ENCODE measurements at places on chromosomes 7 and 10.
A peak's percentile ranks its signal among the peaks of the same experiment; 100 is the strongest.

DNA sequence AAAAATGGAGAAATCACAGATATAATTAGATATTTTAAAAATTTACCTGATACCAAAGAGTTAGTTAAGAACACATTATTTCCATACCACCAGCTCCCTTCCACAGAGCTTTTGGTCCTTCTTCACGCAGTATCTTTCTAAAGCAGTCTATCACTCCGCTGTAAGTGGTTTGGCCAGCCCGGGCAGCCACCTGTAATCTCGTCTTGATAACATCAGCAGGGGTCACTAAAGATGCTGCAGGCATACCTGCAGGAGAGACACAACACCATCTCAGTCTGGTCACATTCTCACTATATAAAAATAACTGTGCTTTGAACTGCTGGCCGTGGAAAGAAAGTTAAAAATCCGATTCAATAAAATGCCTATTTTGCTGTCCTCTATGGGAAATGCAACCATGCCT, 200.1 kb downstream of the SLC25A13 start:
- no peak for DNase-seq

- DNase-seq, result no peak
These were observed 590.9 kb downstream of the LRMDA start for GRCh38 chr10:76022366-76022765.

DNA sequence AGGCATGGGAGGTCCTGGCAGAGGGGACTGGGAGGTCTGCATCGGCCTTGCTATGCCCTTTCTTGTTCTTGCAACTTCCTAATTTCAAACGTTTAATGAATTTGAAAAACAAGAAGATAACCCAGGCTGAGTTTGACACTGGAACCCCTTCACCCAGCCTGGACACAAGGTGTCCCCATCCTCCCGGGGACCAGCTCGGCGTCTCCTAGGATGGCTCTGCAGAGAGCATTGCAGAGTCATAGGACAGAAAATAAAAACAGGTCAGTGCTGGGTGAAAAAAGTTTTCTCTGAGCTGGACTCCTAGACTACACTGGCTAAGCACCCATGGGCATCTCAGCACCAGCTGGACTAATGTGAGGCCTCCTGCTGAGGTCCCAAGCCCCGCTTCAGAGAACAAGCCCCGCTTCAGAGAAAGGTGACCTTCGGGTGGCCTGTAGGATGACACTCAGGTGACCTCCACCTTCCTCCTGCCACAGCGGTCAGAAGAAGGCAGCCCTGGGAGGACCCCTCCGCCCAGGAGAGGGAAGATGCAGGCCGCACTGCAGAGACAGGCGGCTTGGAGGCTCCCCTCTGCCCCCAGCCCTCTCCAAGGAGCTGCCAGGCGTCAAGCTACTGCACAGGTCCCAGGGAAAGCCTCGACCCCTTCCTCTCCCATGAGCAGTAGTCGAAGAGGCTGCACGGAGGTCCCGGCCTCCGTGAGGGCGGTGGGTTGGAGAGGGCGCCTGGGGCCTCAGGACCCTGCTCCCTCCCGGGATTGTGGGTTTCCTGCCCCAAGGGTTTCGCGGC, 9.3 kb upstream of the UNCX start:
- DNase-seq, result no peak

DNA sequence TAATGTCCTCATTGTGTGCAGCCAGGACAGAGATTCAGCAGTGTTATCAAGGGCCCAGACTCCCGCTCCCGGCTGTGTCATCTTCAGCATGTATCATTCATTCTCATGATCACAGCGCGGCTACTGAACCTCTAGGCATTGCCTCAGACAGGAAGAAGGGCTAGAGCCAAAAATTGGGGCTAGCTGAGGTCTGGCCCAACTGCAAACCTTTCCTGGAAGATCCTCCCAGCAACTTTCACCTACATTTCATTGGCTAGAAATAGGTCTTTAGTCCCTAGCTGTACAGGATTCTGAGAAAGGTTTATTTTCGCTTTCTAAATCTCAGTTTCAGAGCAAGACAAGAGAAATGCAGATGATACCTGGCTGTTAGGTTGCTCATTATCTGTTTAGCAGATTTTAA, 81.9 kb downstream of the CREM start:
- no peak for DNase-seq

- DNase-seq, result peak; percentile 96
These were observed 71.7 kb upstream of the ADAM12 start for GRCh38 chr10:126459878-126460481.

GRCh38 chr10:110365356-110366143, 60.8 kb upstream of the SMNDC1 start:
- no peak for DNase-seq

- no peak for DNase-seq
These were observed 44.9 kb downstream of the POLR1F start for GRCh38 chr7:19663816-19664462.

GRCh38 chr7:42452356-42452755, 215.3 kb upstream of the GLI3 start:
- DNase-seq, result no peak

DNA sequence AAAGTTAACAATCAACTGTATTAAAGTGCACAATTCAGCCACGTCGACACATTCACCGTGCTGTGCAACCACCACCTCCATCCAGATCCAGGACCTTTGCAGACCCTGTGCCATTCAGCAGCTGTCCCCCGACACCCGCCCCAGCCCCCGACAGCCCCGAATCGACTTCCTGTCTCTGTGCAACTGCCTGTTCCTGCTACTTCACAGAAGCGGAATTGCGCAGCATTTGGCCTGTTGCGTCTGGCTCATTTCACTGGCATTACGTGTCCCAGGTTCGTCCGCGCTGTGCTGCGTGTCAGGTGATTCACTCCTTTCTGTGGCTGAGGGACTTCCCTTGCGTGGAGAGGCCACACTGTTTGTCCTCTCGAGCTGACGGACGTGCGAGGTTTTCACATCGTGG, 33.2 kb upstream of the DNAAF5 start:
- DNase-seq, result no peak

- no peak for DNase-seq
These were observed 10.7 kb downstream of the NDST2 start for GRCh38 chr10:73800560-73801252.

- no peak for DNase-seq
These were observed 18.5 kb downstream of the SRI start for GRCh38 chr7:88201305-88201704.

GRCh38 chr10:16943295-16944285, 126.4 kb upstream of the RSU1 start:
- DNase-seq, result no peak

DNA sequence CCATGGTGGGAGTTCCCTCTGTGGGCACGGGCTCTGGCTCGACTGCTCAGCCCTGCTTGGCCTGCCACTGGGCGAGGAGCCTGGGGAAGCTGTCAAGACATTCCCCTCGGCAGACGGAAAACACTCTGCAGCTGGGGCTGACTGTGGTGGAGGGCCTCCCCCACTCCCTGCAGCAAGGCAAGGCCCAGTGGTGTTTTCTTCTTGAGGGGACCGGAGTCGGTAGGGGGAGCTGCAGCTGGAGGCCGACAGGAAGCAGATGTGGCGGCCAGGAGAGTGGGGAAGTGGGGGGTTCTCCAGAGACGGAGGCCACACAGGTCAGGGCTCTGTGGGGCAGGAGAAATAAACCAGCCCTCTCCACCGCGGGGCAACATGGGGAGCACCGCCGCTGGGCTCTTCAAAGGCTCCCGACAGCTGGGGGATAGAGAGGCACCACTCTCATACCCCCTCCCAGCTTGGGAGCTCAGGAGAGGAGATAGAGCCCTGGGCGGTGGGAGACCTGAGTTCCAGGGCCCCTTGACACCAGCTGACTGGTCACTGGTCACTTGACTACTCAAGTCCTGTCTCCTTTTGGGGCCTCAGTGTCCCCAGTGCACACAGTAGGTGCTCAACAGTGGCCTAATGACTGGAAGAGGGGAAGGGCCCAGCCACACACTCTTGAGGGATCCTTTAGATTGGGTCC, 43.4 kb downstream of the PPIF start:
- no peak for DNase-seq

- no peak for DNase-seq
These were observed 61.8 kb upstream of the SP4 start for GRCh38 chr7:21365866-21366624.

- DNase-seq, result no peak
These were observed 6.5 kb upstream of the CPED1 start for GRCh38 chr7:120981888-120982615.

DNA sequence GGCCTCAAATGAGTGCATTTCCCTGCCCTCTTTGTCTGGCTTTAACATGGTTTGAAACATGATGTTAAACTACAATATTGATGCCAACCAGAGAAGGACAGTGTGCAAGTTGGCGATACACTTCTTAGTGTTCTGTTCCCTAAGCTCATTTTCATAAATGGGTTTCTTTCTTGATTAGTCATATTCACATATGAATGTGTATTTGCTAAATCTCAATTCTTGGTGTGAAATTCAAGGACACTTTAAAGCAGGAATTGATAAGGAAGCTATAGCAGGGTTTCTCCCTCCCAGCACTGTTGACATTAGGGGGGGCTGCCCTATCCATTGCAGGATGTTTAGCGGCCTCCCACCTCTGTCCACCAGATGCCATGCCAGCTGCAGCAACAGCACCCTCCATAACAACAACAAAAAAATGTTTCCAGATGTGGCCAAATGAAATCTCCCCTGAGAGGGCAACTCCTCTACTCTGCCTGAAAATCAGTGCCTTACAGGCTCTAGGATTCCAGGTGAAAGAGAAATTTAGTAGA, 13.1 kb downstream of the CCNY start:
- no peak for DNase-seq

DNA sequence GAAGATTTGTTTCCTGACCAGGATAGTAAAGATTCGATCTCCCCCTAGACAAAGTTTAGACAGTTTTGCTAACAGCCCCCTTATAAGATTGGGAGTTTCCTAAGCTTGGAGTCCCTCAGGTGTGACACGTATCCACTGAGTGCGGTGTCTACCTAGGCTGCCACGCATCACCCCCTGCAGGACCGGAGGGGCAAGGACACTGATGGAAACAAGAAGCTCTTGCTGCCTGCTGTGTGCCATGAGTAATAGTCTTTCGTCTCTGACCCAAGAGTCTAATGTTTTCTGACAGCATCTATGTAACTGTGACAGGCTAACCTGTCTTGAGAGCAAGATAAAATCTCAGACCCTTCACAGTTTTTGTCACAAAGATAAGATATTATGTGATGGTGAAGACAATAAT, 173.5 kb downstream of the SEMA3E start:
- DNase-seq, result no peak

DNA sequence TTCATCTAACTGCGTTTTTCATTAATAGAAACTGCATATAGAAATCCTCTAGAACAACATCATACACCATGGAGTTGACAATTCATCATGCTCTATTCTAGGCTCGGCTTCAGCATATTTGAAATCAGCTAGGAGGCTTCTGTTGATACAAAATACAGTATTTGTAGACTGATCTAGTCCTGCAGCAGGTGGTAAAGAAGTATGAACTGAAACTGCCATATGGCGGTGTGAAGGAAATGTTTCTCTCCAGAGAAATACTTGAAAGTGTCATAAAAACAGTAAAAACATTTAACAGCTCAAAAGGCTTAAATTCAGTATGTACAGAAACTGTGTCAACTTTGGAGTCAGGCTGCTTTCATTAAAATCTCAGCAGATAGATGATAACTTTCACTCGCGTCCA, 32.0 kb upstream of the MYO3A start:
- no peak for DNase-seq

GRCh38 chr7:75038508-75038907, 35.1 kb downstream of the RCC1L start:
- DNase-seq, result no peak

- no peak for DNase-seq
These were observed 50.6 kb downstream of the PTPRN2 start for GRCh38 chr7:158536871-158537515.

- DNase-seq, result no peak
These were observed 26.9 kb downstream of the NYAP1 start for GRCh38 chr7:100510437-100511239.

DNA sequence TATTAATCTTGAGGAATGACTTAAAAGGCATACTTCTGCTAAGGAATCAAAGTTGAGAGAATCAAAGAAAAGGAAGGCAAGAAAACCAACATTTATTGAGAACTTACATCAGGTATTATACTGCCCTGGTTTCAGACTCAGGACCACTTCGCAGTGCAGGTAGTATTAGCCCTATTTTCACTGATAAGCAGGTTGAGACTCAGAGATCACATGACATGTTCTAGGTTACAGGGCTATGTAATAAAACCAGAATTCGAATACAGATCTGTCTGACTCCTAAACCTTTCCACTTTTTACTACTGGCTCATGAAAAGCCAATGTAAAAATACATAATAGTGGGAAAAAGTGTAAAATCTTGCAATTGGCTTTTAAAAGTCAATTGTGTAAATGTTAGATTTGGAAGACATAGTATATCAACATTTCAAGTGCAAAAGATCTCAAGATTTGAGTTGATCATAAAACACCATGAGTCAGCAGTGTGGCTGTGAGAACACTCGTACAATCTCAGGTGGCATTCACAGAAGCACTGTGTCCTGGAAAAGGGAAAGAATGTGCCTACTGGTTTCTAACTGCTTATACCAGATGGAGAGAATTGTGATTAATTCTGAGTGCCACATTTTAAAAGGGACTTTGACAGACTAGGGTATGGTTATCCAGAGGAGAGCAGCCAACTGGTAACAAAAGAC, 195.8 kb upstream of the MKLN1 start:
- no peak for DNase-seq

- peak; percentile 25 for DNase-seq
These were observed 198.6 kb downstream of the TRIL start for GRCh38 chr7:28759475-28759971.

GRCh38 chr7:148437043-148437442, 153.5 kb upstream of the C7orf33 start:
- no peak for DNase-seq

- DNase-seq, result no peak
These were observed 51.1 kb downstream of the ASB13 start for GRCh38 chr10:5615316-5615715.

DNA sequence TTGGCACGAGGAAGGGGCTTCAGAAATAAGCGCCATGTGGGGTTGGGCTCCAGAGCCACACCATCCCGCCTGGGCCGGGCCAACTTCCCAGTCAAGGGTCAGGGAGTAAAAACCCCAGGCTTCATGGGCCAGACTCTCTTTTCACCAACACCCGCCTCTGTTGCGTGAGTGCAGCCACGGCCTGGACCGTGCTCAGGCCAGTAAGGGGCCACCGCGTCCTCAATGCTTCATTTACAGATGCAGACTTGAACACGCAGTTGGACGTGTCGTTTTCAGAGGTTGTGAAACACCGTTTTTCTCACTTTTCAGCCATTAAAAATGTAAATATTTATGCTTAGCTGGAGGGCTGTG, 161.0 kb downstream of the WDR37 start:
- DNase-seq, result no peak

DNA sequence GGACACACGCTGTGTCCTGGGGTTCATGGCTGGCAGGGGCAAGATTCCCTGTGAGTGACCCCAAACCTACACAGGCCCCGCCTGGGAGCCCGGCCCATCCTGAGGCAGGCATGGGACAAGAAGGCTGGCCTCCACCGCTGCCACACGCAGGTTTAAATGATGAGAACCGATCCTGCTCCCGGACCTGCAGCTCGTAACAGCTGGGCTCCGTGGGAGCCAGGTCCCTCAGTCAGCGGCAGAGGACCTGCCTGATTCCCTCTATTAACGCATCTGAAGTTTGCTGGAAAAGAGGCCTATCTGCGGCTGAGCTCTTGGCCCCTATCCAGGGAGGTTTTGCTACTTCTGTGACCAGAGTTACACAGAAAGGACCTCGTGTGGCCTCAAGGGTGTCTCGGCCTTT, 112.3 kb downstream of the VIPR2 start:
- no peak for DNase-seq

Measured in epithelial cell of proximal tubule (primary cell).